ENCODE measurements at places on chromosomes 5 and 9. TPM values are rescaled to one million over a fixed set of nuclear protein-coding genes. Genes with fewer than 3 reads are reported as not detected.

- DNase-seq, result no peak
Measured at GRCh38 chr5:1983919-1984695, 101.4 kb upstream of the IRX4 start.

- DNase-seq, result peak; percentile 48
Measured at GRCh38 chr5:172361566-172362238, 78.1 kb upstream of the UBTD2 start.

- no peak for DNase-seq
Measured at GRCh38 chr9:115680231-115680630, 473.4 kb upstream of the PAPPA start.

GRCh38 chr5:44565902-44566301 is 176.7 kb upstream of the FGF10 start:
- DNase-seq, result no peak

DNA sequence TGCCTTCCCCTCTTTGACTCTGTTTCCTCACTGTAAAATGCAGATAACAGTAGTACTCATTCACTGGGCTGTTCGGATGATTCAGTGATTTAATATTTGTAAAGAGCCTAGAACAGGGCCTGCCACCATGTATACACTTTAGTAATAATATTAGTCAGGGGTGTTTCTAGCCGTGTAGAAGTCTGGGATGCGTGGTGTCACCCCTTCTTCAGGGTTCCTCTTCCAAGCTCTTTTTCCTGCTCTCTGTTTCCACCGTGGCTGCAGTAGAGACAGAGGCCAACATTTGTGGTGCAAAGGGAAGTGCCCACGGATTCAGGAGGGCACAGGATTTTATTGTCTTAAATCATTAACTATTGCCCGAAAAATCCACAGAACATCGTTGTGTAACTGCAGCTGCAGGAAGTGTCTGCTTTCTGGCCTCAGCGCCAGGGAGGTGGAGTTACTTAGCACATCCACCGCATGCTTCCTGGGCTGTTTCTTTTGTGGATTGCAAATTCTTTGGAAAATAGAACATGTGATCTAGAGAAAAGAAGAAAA is 61.7 kb downstream of the TRIO start:
- DNase-seq, result no peak

DNA sequence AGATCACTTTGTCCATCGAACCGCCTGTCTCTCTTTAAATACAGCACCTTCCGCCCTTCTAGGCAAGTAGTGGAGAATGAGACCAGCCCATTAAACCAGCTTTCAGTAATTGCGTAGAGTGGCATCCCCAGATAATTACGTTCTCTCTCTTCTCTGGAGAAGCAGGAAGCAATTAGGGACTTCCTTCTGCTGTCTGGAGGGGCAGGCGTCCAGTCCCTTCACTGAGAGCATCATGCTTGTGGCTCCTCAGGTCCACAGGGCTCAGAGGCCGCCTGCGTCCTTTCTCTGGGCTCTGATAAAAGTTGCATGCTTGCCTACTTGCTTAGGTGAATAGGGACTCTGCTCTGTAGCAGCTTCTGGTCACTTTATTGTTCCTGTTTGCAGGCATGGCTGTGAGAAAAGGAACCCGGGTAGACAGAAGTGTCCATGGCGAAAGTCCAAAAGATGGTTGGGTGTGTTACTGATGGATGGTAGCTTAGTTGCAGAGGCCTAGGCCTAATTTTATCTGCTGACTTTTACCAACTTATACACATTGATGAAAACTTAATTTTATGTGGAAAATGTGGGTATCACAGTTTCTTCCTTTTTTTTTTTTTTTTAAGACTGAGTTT is 299.1 kb upstream of the PANK3 start:
- no peak for DNase-seq

DNA sequence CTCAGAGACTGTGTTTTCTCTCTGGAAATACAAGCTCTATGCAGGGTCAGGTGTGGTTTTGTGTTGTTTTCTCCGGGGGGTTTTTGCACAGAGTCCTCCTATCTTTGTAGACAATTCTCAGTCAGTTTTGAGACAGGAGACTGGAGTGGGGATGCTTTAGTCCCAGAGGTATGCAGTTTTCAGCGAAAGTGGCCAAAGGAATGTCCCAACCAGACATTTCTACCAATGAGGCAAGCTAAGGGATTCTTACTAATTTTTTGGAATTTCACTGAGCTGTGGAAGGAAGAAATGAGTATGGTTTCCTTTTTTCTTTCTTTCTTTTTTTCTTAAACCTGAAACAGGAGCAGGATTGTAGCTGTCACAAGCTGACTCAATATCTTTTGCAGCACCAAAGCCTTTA is 35.3 kb upstream of the PLPP1 start:
- no peak for DNase-seq

DNA sequence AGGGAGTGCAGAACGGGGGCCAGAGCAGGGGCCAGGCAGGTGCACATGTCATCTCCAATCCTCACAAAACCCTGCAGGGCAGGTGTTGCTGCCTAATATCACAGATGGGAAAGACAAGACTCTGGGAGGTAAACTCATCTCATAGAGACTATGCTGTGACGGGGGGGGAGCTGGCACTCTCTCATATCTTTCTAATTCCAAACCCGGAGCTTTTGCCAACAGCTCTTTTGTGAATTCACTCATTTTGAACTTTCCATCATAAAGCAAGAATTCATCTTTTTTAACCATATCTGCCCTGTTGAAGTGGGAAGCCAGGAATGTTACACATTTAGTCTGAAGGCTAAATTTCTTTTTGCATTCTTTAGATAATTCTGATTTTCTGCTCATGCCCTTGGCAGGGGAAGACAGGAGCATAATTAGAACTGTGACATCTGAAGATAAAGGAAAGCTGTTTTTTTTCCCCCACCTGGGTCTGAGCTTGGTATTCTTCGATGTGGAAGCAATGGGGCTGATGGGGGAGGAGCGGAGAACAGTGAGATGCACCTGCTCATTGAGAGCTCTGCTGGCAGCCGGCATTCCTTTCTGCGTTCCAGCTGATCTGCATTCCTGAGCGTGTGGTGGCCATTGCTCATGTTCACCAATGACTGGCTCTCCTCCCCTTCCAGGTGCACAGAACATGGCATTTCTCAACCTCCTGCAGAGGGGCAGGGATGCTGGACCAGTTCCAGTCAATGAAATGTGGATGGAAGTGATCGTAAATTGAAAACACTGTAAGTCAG is 159.2 kb downstream of the NSG2 start:
- DNase-seq, result no peak

The C5orf15 gene
- total RNA-seq, result 28.8 TPM

DNA sequence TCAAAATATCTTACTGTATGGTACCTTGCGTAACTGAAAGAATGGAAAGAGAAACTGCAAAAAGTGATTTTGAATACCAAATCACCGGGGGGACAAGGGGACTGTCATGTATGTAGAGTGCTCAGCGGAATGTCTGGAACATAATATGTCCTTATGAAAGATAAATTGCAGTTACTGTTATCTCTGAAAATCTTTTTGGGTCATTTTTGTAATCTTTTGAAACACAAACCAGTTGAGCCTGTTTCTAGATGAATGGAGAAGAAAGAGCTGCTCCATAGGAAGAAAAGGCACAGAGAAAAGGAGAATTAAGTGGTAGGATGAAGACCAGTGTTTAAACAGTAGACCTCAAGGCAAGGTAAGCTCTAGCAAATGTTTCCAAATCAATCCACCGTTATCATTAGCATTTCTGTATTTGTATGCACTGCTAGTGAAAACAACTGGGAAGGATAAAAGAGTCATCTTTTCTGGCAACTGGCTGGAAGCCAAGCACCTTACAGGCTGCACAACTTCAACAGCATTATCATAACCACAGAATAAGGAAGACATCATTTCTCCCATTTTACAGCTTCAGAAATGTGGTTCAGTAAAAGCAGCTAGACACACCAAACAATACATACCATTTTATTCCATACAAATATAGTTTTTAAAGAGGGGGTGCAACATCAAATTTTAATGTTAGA is 158.5 kb downstream of the TRPM3 start:
- no peak for DNase-seq

DNA sequence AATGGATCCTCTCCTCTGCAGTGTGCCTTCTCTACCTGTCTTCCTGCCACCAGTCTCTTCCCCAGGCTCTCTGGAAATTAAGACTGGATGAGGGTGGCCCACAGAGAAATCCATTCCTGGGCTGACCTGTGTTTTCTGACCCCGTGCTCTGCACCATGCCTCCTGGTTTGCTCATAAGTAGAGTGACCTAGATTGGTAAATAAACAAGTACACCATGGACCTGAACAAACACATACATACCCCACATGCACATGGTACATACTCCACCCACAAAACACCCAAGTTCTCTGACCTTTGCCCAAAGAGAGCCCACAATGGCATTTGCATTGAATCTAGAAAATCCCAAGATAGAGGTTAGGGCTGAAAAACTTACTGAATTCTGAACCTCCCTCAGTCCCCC is 77.5 kb upstream of the PLPP6 start:
- no peak for DNase-seq

DNA sequence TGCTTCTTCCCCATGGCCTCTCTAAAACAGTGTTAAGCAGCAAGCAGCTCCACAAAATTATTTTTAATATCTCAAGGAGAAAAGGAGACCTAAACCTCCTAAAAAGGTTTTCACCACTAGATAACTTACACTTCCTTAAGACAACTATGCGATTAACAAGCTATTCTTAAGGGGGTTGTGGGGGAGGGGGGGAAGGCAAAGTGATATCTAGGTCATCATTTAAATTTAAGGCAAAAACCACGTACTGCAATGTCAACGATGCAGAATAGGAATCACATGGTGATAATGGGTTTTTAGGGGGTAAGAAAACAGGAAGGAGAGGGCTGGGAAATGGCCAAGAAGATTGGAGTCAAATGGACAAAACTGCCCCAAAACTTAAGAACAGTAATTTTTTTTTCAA is 32.6 kb downstream of the CSNK1A1 start:
- no peak for DNase-seq

The GCNT1 gene
- total RNA-seq, result 5.8 TPM

- no peak for DNase-seq
Measured at GRCh38 chr5:6674886-6675285, 38.3 kb upstream of the TENT4A start.

GRCh38 chr5:140245341-140245740 is 57.6 kb downstream of the PFDN1 start:
- no peak for DNase-seq

GRCh38 chr9:6973762-6974161 is 216.0 kb downstream of the KDM4C start:
- DNase-seq, result no peak

DNA sequence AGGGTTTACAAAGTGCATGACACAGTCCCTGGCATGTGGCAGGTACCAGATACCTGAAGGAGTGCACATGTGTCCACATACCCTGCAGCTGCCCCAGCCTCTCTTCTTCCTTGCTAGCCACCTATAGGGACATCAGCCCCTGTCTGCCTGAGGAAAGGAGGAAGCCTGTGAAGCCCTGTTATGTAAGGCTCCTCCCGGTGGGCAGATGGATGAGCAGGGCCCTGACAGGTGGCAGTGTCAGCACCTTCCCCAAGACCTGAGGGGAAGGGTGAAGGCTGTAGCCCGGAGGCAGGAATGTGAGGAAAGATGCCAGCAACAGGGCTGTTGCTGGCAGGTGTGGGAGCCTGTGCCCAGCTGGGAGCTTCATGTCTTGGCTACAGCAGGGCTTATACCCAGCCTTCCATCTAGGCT is 21.7 kb downstream of the TCF7 start:
- no peak for DNase-seq

DNA sequence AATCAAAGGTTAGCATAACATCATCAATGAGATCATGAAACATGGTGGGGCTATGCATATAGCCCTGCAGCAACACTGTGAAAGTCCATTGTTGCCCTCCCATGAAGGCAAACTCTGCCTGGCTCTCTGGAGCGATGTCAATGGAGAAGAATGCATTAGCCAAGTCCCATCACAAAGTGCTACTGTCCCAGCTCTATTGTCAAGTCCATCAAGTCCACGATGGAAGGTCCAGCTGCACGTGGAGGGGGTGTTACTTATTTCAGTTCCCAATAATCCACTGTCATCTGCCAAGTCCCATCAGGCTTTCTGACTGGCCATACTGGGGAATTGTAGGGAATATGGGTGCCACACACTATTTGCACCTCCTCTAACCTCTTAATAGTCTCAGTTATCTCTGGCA is 10.8 kb downstream of the DMAC1 start:
- no peak for DNase-seq

- no peak for DNase-seq
Measured at GRCh38 chr5:176334031-176334770, 27.4 kb downstream of the KIAA1191 start.

GRCh38 chr9:116058421-116058820 is 95.2 kb upstream of the PAPPA start:
- no peak for DNase-seq

The OMD gene
- total RNA-seq, result not detected

DNA sequence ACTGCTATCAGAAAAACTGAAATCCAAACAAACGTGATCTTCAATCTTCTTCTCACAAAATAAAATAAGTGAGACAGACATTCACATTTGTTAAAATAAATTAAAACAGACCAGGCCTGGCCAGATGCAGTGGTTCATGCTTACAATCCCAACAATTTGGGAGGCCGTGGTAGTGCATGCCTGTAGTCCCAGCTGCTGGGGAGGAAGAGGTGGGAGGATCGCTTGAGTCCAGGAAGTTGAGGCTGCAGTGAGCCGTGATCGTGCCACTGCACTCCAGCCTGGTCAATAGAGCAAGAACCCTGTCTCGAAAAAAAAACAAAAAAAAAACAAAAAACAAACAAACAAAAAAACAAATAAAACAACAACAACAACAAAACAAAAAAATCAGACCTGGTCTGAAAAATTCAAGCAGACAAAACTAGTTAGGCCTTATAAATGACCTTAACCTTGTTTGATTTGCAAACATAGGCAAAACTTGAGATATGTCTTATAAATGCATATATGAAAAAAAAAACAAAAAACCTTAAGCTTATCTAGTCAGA is 10.8 kb downstream of the MAPKAP1 start:
- DNase-seq, result no peak

The MARCOL gene
- not detected for total RNA-seq

The STPG3 gene
- not detected for total RNA-seq

DNA sequence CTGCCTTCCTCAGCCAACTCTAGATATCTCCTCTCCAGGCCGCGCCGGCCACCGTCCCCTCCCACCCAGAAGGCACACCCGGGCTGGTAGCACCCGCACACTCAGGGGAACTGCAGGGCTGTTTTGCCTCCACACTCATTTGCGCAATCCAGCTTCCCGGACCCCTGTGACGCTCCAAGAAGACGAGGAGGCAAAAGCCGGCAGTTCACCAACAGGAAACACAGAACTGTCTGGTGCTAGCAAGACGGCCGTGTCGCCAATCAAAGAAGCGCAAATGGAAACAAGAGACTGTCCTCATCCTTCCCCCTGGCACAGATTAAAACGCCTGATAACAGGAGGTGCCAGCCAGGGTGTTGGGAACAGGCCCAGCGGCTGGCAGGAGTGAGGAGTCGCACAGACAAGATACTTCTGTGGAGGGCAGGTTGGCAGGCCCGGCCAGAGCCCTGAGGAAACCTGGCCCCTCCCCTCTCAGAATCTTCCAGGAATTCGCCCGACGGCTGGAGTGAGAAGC is 7.8 kb downstream of the AGPAT2 start:
- no peak for DNase-seq

- no peak for DNase-seq
Measured at GRCh38 chr9:4309806-4310205, 9.9 kb upstream of the GLIS3 start.

- no peak for DNase-seq
Measured at GRCh38 chr9:37801959-37802711, 1.5 kb downstream of the DCAF10 start.

The IL17B gene
- 0.81 TPM for total RNA-seq

The NFIL3 gene
- 38.0 TPM for total RNA-seq
